Astrocyte (in vitro differentiated cells and primary cell): ENCODE measurements at places on chromosomes 6 and 20.

GRCh38 chr20:54132612-54133433, 41.0 kb downstream of the CYP24A1 start:
- H3K4me1 ChIP-seq: peaks cover 35% of the 10 kb centered on the region
- no peaks in the 10 kb centered on the region for H3K27me3 ChIP-seq
- H3K27ac ChIP-seq: peak overlapping the region; percentile 97
- DNase-seq: peak; percentile 99
- no peaks in the 10 kb centered on the region for H3K36me3 ChIP-seq
- no peak overlapping the region for H3K4me3 ChIP-seq

DNA sequence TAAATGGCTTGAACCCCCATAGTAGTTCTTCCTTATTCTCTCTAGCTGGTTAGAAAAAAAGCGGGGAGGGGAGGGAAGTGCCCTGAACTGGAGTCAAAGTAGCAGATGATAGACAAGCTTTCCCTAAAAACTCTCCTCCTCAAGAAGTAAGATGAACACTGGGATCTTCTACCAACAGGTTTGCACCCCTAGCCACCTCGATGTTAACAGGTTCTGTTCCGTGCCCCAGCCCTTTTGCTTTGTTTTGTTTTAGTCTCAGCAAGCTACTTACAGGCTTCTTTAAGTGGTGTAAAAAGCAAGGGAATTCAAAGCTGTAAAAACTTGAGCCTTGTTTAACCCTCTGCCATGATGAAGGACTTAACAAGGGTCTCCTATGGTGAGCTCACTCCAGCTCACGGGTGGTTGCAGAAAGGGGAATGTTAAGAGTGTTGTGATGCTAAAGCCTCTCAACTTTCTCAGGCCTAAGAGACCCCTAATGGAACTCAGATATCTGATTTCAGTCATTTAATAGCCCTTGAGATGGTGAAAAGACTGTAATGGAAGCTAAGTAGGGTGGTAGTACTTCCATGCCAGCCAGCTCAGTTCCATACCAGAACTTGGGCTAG, 106.0 kb downstream of the FOXO3 start:
- H3K36me3 ChIP-seq: peaks cover 3% of the 10 kb centered on the region
- H3K27ac ChIP-seq: no peak overlapping the region
- no peak overlapping the region for H3K4me3 ChIP-seq
- peaks cover 5% of the 10 kb centered on the region for H3K4me1 ChIP-seq

- no peak for DNase-seq
- no peaks in the 10 kb centered on the region for H3K36me3 ChIP-seq
- no peak overlapping the region for H3K4me3 ChIP-seq
- no peaks in the 10 kb centered on the region for H3K4me1 ChIP-seq
Measured at GRCh38 chr6:143348531-143348930, 102.0 kb downstream of the ADAT2 start.

GRCh38 chr6:46293641-46294316, 123.0 kb upstream of the ENPP5 start:
- no peak overlapping the region for H3K27ac ChIP-seq
- no peaks in the 10 kb centered on the region for H3K4me1 ChIP-seq
- no peaks in the 10 kb centered on the region for H3K36me3 ChIP-seq
- DNase-seq: no peak
- H3K27me3 ChIP-seq: no peaks in the 10 kb centered on the region

DNA sequence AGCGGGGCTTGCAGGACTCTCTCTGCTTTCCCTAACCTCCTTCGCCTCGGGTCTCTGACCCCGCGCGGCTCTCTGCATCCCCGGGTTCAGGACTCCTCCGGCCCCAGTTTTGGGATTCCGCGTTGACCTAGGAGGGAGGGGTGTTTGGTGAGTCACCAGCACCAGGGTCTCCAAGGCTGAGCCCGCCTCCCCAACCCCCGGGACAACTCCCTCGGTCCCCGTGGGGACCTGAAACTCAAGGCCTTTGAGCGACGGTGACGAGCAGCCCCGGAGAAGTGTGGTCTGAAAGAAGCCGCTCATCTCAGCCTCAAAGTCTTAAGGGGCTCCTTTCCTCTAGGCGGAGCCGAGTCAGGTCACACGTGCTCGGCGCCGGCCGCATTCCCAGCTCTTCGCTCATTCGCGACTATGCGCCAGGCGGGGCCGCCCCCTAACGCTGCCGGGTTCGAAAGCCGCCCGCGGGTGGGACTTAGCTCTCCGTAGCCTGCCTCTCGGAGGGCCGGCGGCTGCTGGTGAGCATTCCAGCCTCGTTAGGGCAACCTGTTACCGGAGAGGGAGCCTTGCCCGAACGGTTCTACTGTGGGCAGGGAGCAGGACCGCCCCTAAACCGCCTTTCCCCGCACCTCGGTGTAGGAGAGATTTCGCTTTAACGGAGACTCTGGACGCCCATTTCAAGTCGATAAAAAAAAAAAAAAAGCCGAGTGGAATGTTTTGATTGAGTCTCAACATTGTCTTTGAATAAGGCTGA, 3.0 kb upstream of the PRDM13 start:
- H3K4me3 ChIP-seq: peak overlapping the region; percentile 41
- DNase-seq: peak; percentile 6
- no peak overlapping the region for H3K27ac ChIP-seq
- peaks cover 4% of the 10 kb centered on the region for H3K4me1 ChIP-seq
- no peaks in the 10 kb centered on the region for H3K36me3 ChIP-seq
